Non-pigmented ciliary epithelial cell (primary cell): ENCODE measurements at places on chromosomes 7 and 10.

DNA sequence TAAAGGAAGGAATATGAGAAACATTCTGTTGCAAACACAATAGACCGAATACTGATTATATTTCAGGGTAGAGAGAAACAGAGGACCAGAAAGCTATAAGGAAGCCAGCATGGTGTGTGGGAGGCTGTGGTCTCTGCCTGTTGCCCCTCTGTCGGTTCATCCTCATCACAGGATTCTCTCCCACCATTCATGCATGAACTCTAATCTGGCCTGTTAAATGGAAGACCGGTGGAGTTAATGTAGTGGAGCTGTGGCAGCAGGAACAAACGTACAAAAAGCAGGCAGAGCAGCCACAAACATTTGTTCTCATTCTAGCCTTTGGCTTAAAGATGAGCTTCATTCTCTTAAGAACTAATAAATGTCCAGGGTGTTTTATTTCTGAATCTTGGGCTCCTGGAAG lies 902.4 kb downstream of the LRMDA start:
- DNase-seq: no peak

GRCh38 chr7:26862834-26863233 lies 1.6 kb downstream of the SKAP2 start:
- DNase-seq: no peak

- DNase-seq: no peak
Measured at GRCh38 chr7:31080763-31081162, 28.7 kb downstream of the ADCYAP1R1 start.

DNA sequence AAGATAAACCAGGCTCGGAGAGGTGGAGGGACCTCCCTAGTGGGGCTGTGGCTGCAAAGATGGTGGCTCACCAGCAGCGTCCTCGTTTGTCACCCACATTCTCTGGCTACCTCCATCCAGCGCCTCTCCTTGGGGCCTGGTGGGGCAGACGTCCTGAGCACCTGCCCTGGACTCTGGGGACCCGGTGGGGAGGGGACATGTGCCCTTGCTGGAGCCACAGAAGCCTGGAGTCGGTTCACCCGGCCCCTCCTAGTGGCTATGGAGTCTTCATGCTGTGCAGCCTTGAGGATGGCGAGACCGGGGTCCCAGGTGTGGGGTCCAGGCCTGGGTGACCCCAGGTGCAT lies 14.5 kb downstream of the TTYH3 start:
- DNase-seq: no peak

DNA sequence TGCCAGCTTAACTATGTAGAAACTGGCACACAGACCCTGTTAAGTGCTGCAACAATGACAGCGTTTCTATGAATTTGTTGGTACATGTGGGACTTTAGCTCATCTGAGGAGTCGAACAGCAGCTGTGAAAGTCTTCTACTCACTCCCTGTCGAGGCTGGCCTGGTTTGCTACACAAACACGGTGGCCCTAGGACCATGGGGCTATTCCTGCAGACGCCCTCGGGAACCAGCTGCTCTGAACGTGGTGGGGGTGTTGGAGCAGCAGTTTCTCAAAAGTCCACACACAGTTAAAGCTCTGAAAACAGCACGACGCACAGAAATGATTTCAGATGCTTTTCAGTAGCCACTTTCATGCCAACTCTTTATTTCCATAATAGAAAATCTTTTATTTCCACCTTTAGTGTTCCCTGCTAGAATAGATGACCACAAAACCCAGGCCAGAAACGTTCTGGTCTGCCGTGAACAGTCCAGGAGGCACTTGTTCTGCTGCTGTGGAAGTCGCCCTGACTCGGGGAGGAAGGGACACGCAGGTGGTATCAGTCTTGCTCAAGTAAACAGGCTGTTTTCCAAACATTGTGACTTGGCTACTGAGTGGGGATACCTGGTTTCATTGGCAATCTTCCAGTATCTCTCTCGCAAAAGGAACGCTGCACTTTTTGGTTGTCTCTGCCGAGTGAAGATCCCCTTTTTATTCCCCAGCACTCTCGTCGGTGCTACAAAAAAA lies 21.5 kb downstream of the GUSB start:
- DNase-seq: no peak

DNA sequence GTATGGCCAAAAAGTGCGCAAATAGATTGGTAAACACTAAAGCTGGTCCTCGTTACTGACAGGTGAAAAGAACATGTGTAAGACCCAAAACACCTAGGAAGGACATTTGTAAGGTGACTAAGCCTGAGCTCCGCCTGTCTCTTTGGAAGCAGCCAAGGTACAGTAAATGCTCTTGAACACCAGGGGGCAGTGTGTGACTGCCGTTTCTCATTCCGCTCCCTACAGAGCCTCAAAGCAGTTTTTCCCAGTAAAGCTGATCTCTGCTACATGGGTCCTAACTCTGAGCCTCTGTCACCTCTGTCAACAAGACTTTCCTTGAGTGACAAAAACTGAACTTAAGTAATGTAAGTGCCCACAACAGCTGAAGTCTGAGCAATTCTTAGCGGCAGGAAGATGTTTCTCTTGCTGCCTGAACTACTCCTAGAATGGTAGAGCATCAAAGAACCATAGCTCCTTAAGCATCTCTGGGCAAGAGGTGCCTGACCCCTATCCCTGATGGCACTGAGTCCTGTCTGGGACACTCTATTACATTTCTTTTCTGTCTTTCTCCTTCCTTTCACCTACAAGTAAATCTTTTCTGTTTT lies 238.0 kb upstream of the INHBA start:
- no peak for DNase-seq

- no peak for DNase-seq
Measured at GRCh38 chr10:105793071-105793470, 1152.0 kb downstream of the SORCS3 start.

DNA sequence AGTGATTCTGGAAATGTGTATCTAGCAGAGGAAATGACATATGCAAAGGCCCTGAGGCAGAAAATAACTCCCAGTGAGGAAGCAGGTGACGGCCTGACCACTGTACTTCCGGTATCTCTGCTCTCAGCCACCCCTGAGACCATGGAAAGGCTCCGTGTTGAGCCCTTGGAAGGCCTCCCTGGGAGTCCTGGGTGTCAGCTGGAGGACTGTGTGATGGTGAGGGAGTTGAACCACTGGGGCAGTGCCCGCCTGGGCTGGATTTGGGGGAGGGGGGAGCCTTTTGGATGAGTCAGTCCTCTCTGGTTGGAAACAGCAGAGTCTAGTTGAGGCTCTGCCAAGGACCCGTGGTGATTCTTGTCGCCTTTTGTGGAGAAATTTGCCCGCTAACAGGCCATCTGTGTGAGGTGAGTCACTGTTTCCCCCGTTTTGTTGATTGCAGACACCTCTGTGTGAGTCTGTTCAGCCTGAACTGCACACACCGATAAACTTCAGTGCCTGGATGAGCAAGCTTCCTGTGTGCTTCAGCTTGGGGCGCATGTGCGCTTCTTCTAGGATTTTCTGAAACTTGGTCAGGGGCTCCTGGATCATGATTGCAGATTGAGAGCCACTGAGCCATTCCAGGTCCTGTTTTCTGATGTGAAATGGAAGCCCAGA lies 98.6 kb downstream of the GRK5 start:
- peak; percentile 96 for DNase-seq

DNA sequence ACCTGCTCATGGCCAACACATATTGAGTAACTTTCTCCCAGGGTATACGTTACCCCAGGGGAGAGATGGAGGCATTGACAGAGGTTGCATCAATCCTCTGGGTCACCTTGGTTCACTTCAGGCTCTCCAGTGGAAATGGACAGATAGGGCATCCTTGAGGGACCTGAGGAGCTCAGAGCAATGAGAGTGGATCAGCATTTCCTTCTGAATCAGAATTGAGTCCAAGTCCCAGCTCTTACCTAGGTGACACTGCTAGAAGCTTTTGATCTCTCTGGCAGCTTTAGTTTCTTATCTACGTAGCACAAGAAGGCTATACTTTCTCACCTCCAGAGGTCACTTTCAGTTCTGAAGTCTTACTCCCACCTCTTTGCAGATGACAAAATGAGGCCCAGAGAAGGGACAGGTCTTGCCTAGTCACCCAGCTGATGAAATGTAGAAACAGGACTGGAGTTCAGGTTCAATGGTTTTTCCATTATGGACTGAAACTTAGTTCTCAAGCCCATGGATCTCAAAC lies 35.2 kb downstream of the PANK1 start:
- DNase-seq: no peak

DNA sequence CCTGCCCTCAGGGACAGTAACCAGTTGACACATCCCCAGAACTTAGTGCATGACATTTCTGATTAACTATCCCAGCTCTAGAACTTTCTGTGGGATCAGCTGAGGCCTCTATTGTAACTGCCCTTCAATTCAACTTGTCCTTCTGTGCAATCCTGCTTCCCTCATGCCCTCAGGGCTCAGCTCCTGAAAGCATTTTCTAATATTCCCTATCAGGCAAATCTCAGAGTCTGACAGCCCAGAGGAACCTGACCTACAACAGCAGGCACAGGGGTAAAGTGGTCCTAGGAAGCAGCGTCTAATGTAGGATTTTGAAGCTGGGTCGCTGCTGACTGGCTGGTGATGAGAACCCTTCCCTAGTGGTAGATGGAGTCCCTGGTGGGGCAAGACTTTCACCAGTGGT lies 13.6 kb upstream of the STN1 start:
- no peak for DNase-seq

DNA sequence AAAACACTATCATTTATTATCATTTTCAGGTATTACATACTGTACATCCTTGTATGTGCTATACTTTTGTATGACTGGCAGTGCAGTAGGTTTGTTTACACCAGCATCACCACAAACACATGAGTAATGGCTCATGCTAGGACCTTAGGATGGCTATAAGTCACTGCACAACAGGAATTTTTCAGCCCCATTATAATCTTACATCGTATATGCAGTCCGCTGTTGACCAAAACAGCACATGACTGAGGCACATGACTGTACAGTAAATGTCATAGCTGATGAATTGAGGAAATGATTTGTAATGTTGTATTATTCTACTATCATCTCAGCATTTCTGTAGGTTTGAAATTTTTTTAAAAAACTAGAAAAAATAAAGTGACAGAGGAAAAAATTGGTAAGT lies 38.6 kb downstream of the BPGM start:
- DNase-seq: no peak

DNA sequence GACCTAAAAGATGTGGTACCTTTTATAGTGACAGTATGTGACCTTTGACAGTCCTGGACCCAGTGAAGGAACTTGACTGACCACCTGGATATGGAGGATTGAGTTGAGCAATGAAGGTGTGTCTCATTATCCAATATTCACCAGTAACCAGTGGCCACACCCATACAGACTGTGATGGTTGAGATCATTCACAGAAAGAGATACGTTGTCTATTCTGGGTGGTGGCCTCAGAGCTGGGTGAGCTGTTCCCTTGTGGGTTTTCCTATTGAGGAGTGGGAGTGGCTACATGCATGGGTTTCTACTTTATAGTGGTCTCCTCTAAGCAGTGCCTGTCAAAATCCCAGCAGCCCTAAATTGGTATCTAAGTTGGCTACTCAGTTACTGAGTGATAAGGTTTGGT lies 507.4 kb downstream of the SORCS3 start:
- DNase-seq: no peak

DNA sequence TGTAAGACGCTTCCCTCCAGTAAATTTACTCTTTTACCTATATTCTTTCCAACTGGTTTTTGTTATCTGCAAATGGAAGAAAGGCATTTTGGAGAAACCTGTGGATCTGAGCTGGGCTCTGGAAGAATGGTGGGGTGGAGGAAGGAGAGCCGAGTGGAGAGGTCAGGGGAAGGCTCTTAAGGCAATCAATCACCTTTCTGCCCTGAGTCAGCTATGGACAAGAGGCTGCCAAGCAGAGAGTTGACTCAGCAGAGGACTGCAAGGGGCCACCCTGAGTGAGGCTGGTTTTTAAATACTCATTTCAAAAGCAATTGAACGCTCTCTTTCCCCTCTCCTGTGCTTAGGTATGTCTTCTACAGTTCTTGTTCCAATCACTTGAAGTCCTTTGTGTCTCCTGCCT lies 81.8 kb downstream of the SPAG6 start:
- no peak for DNase-seq

- no peak for DNase-seq
Measured at GRCh38 chr10:70786799-70787415, 1.7 kb upstream of the TBATA start.

GRCh38 chr7:30787486-30787885 lies 16.3 kb downstream of the MINDY4 start:
- no peak for DNase-seq

DNA sequence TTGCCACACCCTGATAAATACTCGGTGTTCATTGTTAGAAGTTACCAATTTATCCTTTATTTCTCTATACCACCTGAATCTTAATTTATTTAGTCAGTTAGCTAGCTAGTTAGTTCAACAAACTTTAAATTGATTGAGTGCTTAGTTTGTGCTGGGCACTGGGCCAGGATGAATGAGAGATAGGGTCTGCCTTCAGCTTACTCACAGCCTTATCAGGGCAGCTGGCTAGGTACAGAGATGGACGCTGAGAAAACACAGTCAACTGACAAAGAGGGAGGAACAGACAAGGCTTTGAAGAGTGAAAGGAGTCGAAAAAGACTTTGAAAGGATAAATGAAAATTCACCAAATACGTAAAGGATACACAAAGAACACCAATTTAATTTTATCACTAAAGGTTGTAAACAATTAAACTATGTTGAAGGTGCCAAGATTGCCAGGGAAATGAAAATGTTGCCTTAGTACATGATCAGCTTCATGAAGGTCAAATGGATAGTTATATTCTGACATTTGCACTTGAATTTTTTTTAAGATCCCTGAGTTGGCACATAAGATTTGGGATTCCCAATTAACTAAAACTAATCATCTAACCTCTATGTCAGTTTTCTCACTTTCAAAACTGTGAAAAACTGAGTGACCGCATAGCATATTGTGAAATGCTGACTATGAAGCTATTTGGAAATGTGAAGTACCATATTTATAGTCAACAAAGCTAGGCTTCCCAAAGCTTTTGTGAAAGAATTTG lies 2.1 kb downstream of the CAV2 start:
- DNase-seq: no peak

- DNase-seq: no peak
Measured at GRCh38 chr10:117762819-117763172, 220.2 kb downstream of the EMX2 start.

DNA sequence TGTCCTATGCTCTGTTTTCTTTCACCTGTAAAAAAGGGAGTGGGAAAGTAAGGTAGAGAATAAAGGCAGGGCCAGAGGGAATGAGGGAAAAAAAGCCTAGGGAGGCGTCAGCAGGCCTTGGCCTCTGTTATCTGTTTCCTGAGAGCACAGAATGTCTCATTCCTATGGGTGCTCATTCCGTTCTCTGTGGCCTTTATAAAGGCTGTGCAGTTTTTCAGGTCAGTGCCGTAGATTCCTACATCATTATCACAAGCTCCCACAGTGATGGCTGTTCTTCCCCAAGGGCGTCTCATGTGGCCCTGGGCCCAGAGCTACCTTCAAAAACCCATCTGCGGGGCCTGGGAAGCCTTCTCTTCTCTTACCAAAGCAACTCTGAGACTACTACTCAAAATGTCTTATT lies 16.7 kb upstream of the AKR1B10 start:
- no peak for DNase-seq

GRCh38 chr7:105571891-105572290 lies 9.4 kb downstream of the EFCAB10 start:
- no peak for DNase-seq

DNA sequence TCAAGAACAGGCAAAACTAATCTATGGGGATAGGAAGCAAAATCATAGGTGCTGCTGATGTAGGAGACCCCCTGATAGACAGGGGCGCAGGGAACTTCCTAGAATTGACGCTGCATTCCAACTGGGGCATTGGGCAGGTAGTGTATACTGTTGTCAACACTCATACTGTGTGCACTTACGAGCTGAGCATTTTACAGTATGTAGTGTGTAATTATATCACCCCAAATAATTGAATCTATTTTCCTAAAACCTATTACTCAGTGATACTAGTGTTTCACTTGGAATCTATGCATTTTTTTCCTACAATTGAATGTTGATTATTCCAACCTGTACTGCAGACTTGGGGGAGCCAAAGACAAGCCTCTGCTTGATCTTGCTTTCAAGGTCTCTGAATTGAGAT lies 207.0 kb upstream of the PRKCQ start:
- no peak for DNase-seq
